ENCODE measurements at places on chromosomes 12 and 14.
A peak's percentile ranks its signal among the peaks of the same experiment; 100 is the strongest.

- H3K4me3 ChIP-seq: no peak overlapping the region
- peaks cover 20% of the 10 kb centered on the region for H3K4me1 ChIP-seq
- H3K27ac ChIP-seq: no peak overlapping the region
- no peaks in the 10 kb centered on the region for H3K27me3 ChIP-seq
Observed at GRCh38 chr12:9708853-9709252, 24.0 kb downstream of the CLECL1 start.

DNA sequence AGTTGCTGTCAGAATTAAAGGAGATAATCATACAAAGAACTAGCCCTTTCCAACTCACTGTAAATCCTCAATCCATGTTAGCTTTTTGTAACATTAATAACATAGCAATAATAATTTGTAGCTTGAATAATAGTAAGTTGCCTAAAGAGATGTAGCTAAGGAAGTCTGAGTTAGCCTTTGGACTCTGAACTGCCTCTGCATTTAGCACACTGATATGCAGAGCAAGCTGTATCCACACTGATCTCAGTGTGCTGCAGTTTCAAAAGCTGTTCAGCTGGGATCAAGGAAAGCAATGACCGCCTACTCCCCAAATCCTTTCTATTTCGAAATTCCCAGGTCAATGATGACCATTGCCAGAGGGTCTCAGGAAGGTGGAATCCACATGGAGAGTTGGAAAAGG, 99.3 kb upstream of the IFNG-AS1 start:
- no peaks in the 10 kb centered on the region for H3K36me3 ChIP-seq
- H3K4me3 ChIP-seq: no peak overlapping the region
- no peak for DNase-seq
- H3K27ac ChIP-seq: no peak overlapping the region

- no peaks in the 10 kb centered on the region for H3K4me1 ChIP-seq
- no peaks in the 10 kb centered on the region for H3K36me3 ChIP-seq
- no peaks in the 10 kb centered on the region for H3K27me3 ChIP-seq
- no peak for DNase-seq
- no peak overlapping the region for H3K27ac ChIP-seq
Observed at GRCh38 chr14:97655169-97655948, 858.2 kb downstream of the VRK1 start.

GRCh38 chr14:68501614-68502052, 291.2 kb downstream of the ZFP36L1 start:
- no peak overlapping the region for H3K27ac ChIP-seq
- no peaks in the 10 kb centered on the region for H3K36me3 ChIP-seq
- H3K4me3 ChIP-seq: no peak overlapping the region
- DNase-seq: no peak

DNA sequence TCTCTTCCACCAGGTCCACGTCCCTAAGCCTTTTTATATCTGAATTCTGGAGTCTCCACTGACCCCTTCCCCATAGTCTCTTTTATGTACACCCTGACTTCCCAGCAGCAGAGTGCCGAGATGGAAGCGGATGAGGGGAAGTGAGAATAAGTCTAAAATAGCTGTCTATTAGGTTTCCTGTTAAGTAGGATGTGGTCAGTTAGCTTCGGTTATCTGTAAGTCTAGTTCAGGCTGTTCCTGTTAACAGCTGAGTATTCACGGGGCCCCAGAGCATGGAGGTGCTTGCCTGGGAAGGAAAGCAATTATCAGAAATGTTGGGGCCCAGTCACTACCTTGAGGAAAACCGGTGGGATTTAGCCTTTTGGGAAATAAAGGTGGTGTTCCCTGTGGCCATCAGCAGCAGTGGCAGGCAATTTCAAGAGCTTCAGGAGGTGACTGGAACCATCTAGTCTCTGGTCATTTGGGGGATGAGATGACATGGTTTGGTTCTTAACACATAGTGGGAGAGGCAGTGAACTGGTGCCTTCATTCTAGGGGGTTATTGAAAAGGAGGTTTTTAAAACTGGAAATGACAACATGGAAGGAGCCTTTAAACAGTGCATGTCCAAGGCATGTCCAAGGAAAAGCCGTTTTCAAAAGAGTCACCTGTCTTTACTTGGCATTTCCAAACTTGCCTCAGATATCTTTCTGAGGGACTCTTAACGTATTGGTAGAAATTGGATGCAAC, 21.8 kb downstream of the CHST11 start:
- peak overlapping the region; percentile 37 for H3K4me3 ChIP-seq
- no peak for DNase-seq
- peaks cover 71% of the 10 kb centered on the region for H3K4me1 ChIP-seq

- H3K36me3 ChIP-seq: no peaks in the 10 kb centered on the region
- H3K27ac ChIP-seq: no peak overlapping the region
- H3K4me3 ChIP-seq: no peak overlapping the region
- no peaks in the 10 kb centered on the region for H3K27me3 ChIP-seq
Observed at GRCh38 chr12:66210840-66211239, 21.8 kb downstream of the IRAK3 start.

GRCh38 chr12:59067083-59067482, 146.8 kb upstream of the LRIG3 start:
- H3K4me3 ChIP-seq: no peak overlapping the region
- no peaks in the 10 kb centered on the region for H3K36me3 ChIP-seq
- no peak for DNase-seq
- H3K27me3 ChIP-seq: no peaks in the 10 kb centered on the region

DNA sequence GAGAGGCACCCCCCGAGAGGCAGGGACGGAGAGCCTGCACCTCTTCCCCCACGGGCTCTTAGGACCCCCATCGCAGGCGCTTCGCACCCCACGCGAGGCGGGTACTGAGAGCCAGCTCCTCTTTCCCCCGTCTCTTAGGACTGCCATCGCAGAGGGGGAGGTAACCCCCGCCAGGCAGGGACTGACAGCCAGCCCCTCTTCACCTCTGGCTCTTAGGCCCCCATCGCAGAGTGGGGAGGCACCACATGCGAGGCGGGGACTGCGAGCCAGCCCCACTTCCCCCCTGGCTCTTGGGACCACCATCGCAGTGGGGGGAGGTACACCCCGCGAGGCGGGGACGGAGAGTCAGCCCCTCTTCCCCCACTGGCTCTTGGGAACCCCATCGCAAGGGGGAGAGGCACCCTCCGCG, 46.1 kb downstream of the DDX11 start:
- H3K36me3 ChIP-seq: no peaks in the 10 kb centered on the region
- H3K4me1 ChIP-seq: peaks cover 33% of the 10 kb centered on the region
- H3K4me3 ChIP-seq: peak overlapping the region; percentile 57

DNA sequence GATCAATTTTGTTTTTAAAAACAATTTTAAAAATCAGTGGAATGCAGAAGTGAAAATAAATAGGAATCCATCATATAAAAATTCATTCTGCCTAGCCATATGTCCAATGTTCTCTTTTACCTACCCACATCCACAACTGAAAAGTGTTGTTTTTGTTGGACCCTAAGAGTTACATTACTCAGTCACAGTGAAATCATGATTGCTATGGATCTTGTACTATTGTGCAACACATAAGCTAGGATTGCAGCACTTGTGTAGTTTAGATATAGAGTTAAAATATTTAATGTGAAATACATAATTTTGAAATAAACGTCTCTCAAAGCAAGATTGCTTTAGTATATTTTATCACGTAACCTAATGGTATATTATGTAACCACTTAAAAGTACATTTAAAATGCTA, 213.3 kb upstream of the CLEC14A start:
- no peaks in the 10 kb centered on the region for H3K4me1 ChIP-seq
- no peaks in the 10 kb centered on the region for H3K27me3 ChIP-seq
- no peak overlapping the region for H3K27ac ChIP-seq
- no peak overlapping the region for H3K4me3 ChIP-seq
- DNase-seq: no peak

DNA sequence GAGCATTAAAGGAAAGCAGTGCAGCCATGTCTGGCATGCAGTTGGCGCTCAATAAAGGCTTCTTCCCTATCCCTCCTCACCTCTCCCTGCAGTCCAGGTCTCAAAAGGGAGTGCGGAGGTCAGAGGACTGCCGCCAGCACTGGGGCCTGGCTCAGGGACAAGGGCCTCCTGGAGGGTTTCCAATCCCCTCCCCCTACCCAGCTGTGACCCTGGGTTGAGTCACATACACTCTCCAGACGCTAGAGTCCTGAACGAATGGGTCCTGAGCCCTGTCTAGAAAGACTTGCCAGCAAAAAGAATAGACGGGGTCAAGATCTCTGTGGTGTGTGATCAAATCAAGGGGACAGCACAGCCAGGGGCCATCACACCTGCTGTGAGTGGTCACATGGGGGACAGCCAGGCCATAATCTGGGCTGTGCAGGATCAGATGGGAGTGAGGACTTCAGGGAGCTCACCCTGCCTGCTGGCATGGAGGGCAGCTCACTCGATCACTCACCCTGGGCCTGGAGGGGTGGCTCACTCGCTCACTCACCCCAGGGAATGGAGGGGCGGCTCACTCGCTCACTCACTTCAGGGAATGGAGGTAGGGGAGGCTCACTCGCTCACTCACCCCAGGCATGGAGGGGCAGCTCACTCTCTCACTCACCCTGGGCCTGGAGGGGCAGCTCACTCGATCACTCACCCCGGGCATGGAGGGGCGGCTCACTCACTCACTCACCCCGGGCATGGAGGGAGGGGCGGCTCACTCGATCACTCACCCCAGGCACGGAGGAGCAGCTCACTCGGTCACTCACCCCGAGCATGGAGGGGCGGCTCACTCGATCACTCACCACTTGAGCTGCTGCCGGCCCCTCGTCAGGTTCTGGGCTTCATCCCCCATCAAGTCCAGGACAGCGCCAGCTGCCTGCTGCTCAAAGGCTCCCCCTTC, 12.8 kb downstream of the CFAP73 start:
- H3K4me1 ChIP-seq: no peaks in the 10 kb centered on the region
- no peak for DNase-seq
- no peaks in the 10 kb centered on the region for H3K27me3 ChIP-seq
- peaks cover 85% of the 10 kb centered on the region for H3K36me3 ChIP-seq

DNA sequence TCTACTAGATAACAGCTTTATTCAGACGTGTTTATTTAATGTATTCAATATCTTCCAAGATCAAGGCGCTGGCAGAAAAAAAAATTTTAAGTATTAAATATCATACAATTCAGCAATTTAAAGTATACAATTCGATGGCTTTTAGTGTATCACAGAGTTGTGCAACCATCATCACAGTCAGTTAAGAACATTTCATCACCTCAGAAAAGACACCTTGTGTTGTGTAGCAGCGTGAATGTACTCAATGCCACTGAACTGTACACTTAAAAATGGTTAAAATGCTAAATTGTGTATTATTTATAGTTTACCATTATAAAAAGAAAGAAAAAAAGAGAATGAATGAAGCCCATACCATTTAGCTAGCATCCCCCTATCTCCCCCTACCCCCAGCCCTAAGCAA, 96.4 kb downstream of the RIN3 start:
- H3K4me3 ChIP-seq: no peak overlapping the region
- H3K27me3 ChIP-seq: no peaks in the 10 kb centered on the region
- no peaks in the 10 kb centered on the region for H3K36me3 ChIP-seq
- H3K27ac ChIP-seq: no peak overlapping the region
- no peak for DNase-seq

GRCh38 chr12:54977155-54977554, 7.4 kb downstream of the TESPA1 start:
- peak overlapping the region; percentile 31 for H3K27ac ChIP-seq
- H3K36me3 ChIP-seq: peaks cover 73% of the 10 kb centered on the region
- no peak for DNase-seq
- no peaks in the 10 kb centered on the region for H3K27me3 ChIP-seq

- no peak overlapping the region for H3K27ac ChIP-seq
- DNase-seq: no peak
- no peaks in the 10 kb centered on the region for H3K27me3 ChIP-seq
- H3K36me3 ChIP-seq: no peaks in the 10 kb centered on the region
- H3K4me1 ChIP-seq: no peaks in the 10 kb centered on the region
Observed at GRCh38 chr12:58741226-58741625, 179.1 kb downstream of the LRIG3 start.

DNA sequence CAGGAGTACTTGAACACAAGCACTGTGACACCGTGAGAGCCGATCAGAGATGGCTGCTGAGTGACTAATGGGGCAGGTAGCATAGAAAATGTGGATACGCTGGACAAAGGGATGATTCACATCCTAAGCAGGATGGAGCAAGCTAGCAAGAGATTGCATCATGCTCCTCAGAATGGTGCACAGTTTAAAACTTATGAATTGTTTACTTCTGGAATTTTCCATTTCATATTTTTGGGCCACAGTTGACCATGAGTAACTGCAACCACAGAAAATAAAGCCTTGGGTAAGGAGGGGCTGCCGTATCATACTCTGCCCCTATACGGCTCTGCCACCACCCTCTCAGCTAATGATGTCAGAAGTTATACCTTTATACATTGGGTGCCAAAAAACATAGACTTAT, 23.3 kb upstream of the MARK3 start:
- H3K4me1 ChIP-seq: no peaks in the 10 kb centered on the region
- H3K27ac ChIP-seq: no peak overlapping the region
- no peaks in the 10 kb centered on the region for H3K36me3 ChIP-seq
- H3K27me3 ChIP-seq: peaks cover 2% of the 10 kb centered on the region

DNA sequence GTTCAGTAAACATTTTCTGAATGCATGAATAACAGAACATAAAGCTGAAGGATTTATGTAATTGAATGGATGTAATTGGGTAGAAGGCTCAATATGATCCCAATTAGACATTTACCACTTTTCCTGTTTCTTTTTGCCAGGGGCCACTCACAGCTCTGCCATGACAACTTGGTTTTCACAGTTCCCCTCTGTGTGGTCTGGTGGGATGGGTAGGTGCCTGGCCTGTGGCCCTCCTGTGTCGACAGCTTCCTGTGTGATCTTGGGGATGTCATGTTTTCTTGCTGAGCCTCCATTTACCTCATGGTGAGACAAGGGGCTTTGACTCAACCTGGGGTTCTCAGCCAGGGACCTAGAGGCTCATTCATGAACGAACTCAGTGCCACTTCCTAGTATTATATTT, 12.6 kb upstream of the SERPINA10 start:
- DNase-seq: no peak
- no peak overlapping the region for H3K4me3 ChIP-seq
- no peaks in the 10 kb centered on the region for H3K27me3 ChIP-seq
- H3K27ac ChIP-seq: no peak overlapping the region

DNA sequence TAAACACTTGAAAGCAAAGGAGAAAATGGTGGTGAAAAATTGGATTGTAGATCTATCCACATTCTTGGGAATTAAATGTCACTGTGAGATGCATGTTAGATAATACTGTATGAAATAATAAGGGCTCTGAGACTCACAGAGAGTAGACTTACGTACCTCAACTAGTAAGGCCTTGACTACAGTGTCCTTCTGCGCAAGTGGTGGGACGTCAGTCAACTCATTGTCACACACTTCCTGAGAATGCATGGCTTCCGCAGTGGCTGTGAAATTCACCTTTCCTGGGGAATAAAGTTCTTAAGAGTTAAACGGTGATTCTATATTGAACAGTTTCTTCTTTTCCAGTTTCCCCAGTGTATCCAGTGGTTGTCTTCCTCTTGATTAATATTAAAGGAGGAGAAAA, 32.6 kb upstream of the PZP start:
- no peak overlapping the region for H3K27ac ChIP-seq
- no peak overlapping the region for H3K4me3 ChIP-seq
- DNase-seq: no peak
- no peaks in the 10 kb centered on the region for H3K36me3 ChIP-seq
- peaks cover 3% of the 10 kb centered on the region for H3K4me1 ChIP-seq

GRCh38 chr12:93567174-93567573, 5.3 kb upstream of the SOCS2 start:
- H3K4me3 ChIP-seq: no peak overlapping the region
- H3K36me3 ChIP-seq: no peaks in the 10 kb centered on the region
- H3K4me1 ChIP-seq: peaks cover 26% of the 10 kb centered on the region
- H3K27ac ChIP-seq: no peak overlapping the region

GRCh38 chr12:25480145-25480544, 72.9 kb downstream of the LMNTD1 start:
- no peaks in the 10 kb centered on the region for H3K4me1 ChIP-seq
- no peak for DNase-seq
- no peaks in the 10 kb centered on the region for H3K36me3 ChIP-seq
- no peak overlapping the region for H3K4me3 ChIP-seq

GRCh38 chr12:129540249-129540648, 363.6 kb downstream of the TMEM132D start:
- H3K4me1 ChIP-seq: no peaks in the 10 kb centered on the region
- no peak overlapping the region for H3K4me3 ChIP-seq
